ENCODE measurements at places on chromosomes 2 and 18.

- DNase-seq = no peak
Measured at GRCh38 chr2:3301001-3301400, 76.6 kb downstream of the EIPR1 start.

GRCh38 chr2:128362889-128363228 is 44.2 kb upstream of the HS6ST1 start:
- no peak for DNase-seq

DNA sequence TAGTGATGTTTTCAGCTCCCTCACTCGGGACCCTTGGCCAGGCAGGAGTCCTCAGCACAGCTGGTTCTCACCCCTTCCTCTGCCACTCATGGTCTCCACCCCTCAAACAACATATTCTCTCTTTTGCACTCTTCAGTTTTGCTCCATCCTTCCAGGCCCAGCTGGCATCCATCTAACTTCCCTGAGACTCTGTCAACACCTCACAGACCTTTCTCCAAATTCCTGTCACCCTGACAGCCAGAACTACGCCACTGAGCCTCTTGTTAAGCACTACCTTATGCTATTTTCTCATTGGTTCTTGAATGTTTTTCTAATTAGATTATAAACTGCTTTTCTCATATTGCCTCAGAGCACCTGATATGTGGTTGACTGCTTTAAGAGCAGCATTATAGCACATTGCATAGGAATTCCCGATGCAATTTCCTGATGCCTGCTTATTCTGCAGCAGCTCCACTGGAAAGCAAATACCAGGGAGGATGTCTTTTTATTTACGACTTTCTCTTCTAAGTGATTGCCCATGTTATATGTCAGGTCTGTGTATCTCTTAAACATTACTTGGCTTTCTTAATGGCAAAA is 12.4 kb upstream of the INO80C start:
- no peak for DNase-seq

DNA sequence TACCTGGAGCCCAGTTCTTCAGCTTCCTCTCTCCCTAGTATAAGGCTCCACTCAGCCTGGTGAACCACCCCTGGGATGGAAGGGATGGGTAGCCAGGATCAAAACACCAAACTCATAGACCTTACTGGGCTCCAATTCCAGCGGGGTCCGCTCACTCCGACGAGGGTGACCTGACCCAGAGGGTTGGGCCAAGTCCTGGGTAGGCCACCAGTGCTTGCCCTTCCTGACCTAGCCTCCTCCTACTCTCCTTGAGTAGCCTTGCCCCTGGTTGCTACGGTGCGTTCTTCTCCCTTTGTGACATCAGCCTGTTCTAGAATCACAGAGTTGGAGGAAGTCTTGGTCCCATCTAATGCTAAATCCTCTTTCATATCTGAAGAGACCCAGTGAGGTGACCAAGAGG is 537 bp upstream of the STAT4 start:
- no peak for DNase-seq

GRCh38 chr2:100956081-100956480 is 46.0 kb upstream of the RPL31 start:
- no peak for DNase-seq

DNA sequence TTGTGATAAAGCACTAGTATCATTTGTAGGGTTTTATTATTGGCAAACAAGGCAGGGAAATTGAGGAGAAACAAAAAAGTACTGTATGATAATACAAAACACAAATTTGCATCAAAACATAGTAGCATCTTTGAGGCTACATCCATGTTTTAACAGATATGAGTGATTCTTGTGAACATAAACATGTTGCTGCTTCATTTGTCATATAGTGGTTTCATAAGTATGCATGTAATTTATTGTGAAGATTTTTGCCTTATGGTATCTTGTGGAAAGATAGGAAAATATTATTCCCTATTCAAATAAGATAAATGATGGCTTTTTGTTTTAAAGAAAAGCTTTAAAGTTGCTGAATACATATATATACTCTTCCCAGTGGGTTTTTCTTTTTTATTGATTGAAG is 60.3 kb downstream of the VRK2 start:
- no peak for DNase-seq

- DNase-seq = no peak
Measured at GRCh38 chr2:215105607-215106354, 32.6 kb downstream of the ABCA12 start.

DNA sequence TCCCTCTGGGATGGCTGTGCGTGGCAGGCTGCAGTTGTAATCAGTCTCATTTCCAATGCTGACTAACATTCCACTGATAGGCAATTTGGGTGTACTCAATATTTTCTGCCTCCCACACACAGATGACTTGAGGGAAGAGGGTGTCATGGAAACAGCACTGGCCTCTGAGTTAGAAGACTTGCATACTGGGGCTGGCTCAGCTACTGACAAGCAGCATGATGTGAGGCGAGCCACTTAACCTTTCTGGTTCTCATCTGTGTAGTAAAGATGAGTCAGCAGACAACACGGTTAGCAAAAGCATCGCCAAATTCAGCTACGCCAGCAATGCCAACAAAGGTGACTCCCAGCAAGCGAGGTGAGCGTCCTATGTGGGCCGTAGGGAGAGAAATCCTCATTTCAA is 73.5 kb downstream of the COLEC12 start:
- no peak for DNase-seq

- DNase-seq = no peak
Measured at GRCh38 chr2:209570194-209570593, 146.3 kb downstream of the MAP2 start.

Data from kidney capillary endothelial cell (primary cell).